ENCODE measurements at places on chromosomes 12 and 14. TPM values are rescaled to one million over a fixed set of nuclear protein-coding genes. Genes with fewer than 3 reads are reported as not detected.

DNA sequence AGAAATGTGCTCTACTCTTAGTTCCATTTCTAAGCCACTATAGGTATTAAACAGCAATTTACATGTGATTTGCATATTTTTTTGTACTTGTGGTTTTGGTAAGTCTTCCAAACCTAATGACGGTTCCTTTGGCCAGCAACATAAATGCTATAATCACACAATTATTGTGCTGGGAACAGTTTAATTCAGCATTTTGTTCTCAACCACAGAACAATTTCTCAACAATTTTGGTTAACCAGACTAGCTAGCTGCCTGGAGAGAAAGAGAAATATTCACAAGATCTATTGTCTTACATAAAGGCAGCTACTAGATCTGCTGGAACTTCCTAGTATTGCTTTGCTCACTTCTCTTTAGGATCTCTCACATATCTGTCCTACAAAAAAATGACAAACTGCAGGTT, 265.3 kb downstream of the SOX5 start:
- H3K27ac ChIP-seq = no peak overlapping the region
- DNase-seq = no peak
- no peaks in the 10 kb centered on the region for H3K27me3 ChIP-seq
- H3K4me3 ChIP-seq = no peak overlapping the region
- no peaks in the 10 kb centered on the region for H3K4me1 ChIP-seq

DNA sequence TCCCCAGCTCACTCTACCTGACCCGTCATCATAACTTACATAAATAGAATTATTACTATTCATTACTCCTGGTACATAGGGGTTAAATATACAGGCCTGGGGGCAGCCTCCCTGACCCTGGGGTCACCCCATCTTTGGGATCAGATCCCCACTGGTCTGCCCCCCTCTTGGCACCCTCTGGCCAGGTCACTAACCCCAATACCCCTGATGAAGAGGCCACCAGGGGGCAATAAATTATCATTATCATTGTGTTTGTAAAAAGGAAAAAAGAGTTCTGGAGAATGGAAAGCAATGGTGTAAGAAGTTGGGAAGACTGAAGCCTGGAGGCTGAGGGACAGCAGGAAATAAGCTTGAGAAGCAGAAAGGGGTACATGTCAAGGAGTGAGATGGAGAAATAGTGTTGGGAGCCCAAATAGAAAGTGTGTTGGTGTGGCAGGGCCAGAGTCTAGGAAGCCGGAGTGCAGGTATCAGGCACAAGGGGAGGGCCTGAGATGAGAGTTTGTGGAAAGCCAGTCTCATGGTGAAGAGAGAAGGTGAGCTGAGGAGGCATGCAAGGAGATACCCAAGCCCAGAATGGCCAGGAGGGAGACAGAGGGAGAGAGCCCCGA, 6.1 kb upstream of the AAAS start:
- no peak for DNase-seq
- H3K36me3 ChIP-seq = no peaks in the 10 kb centered on the region
- H3K27ac ChIP-seq = no peak overlapping the region
- peaks cover 17% of the 10 kb centered on the region for H3K4me1 ChIP-seq
- no peak overlapping the region for H3K4me3 ChIP-seq

- no peak overlapping the region for H3K4me3 ChIP-seq
- H3K36me3 ChIP-seq = no peaks in the 10 kb centered on the region
- H3K4me1 ChIP-seq = no peaks in the 10 kb centered on the region
- no peak overlapping the region for H3K27ac ChIP-seq
- DNase-seq = no peak
These were observed 451.3 kb downstream of the GLT1D1 start for GRCh38 chr12:129304529-129304928.

- peaks cover 4% of the 10 kb centered on the region for H3K36me3 ChIP-seq
- H3K27me3 ChIP-seq = no peaks in the 10 kb centered on the region
- peak overlapping the region; percentile 10 for H3K4me3 ChIP-seq
These were observed 5.0 kb downstream of the TTC9 start for GRCh38 chr14:70646705-70647104.

- H3K4me1 ChIP-seq = no peaks in the 10 kb centered on the region
- no peak overlapping the region for H3K4me3 ChIP-seq
- H3K36me3 ChIP-seq = no peaks in the 10 kb centered on the region
- no peaks in the 10 kb centered on the region for H3K27me3 ChIP-seq
These were observed 1277.3 kb downstream of the SLC16A7 start for GRCh38 chr12:60872850-60873713.

- H3K36me3 ChIP-seq = no peaks in the 10 kb centered on the region
- no peak for DNase-seq
- H3K4me1 ChIP-seq = no peaks in the 10 kb centered on the region
- H3K27me3 ChIP-seq = no peaks in the 10 kb centered on the region
These were observed 93.0 kb downstream of the GTF2A1 start for GRCh38 chr14:81127785-81128184.

GRCh38 chr14:49919825-49920659, 27.2 kb downstream of the ARF6 start:
- peaks cover 18% of the 10 kb centered on the region for H3K4me1 ChIP-seq
- DNase-seq = no peak
- no peak overlapping the region for H3K4me3 ChIP-seq
- H3K36me3 ChIP-seq = no peaks in the 10 kb centered on the region

- no peak for DNase-seq
- no peaks in the 10 kb centered on the region for H3K36me3 ChIP-seq
- H3K27ac ChIP-seq = no peak overlapping the region
These were observed 23.8 kb downstream of the NEUROD4 start for GRCh38 chr12:55043542-55043941.

GRCh38 chr14:89833120-89833532, 121.4 kb downstream of the EFCAB11 start:
- H3K36me3 ChIP-seq = no peaks in the 10 kb centered on the region
- H3K27ac ChIP-seq = no peak overlapping the region
- H3K4me3 ChIP-seq = no peak overlapping the region
- H3K27me3 ChIP-seq = no peaks in the 10 kb centered on the region
- no peaks in the 10 kb centered on the region for H3K4me1 ChIP-seq
- DNase-seq = no peak

DNA sequence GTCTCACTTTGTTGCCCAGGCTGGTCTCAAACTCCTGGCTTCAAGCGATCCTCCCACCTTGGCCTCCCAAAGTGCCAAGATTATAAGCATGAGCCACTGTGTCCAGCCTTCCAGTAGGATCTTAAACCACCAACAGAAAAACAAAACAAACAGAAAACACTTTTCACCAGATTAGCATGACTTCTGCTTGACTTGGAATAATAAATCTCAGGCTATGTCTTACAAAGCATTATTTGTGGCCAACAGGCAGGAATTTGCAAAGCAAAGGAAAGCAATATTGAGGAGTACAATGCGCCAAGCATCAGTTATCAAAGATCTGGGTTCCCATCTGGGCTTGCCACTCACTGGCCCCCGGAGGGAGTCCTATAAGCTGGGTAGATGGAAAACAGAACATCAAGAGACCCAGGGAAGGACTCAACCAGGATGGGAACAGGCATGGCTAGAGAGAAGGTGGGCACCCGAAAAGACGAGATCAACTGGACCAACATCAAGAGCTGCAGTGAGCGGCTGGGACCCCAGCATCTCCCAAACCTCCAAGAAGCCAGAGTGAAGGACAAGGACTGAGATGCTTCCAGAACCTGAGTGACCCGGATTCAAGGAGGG, 101.2 kb downstream of the TMEM30B start:
- no peaks in the 10 kb centered on the region for H3K36me3 ChIP-seq
- H3K4me3 ChIP-seq = no peak overlapping the region
- H3K4me1 ChIP-seq = peaks cover 58% of the 10 kb centered on the region
- no peak for DNase-seq

GRCh38 chr12:66203820-66204219, 14.8 kb downstream of the IRAK3 start:
- DNase-seq = no peak
- peaks cover 6% of the 10 kb centered on the region for H3K36me3 ChIP-seq
- no peak overlapping the region for H3K27ac ChIP-seq
- H3K4me3 ChIP-seq = peak overlapping the region; percentile 13
- peaks cover 19% of the 10 kb centered on the region for H3K4me1 ChIP-seq
- H3K27me3 ChIP-seq = peaks cover 11% of the 10 kb centered on the region

Gene LHX5
- not detected for total RNA-seq

Gene KRT71
- total RNA-seq = not detected
